ENCODE measurements at places on chromosomes 16 and 17. TPM values are rescaled to one million over a fixed set of nuclear protein-coding genes. Genes with fewer than 3 reads are reported as not detected.

Gene FBXL16
- under 0.01 TPM for total RNA-seq

Gene ITGAX
- not detected for total RNA-seq

DNA sequence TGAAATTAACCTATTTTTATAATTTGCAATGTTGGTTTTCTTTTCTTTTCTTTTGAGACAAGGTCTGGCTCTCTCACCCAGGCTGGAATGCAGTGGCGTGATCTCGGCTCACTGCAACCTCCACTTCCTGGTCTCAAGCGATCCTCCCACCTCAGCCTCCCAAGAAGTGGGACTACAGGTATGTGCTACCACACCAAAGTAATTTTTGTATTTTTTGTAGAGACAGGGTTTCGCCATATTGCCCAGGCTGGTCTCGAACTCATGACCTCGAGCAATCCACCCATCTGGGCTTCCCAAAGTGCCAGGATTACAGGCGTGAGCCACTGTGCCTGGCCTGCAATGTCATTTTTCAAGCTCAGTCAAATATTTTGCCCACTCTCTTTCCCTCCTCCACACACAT is 36.0 kb downstream of the MYH11 start:
- DNase-seq: no peak

- DNase-seq: no peak
Measured at GRCh38 chr16:81798311-81799137, 19.4 kb downstream of the PLCG2 start.

DNA sequence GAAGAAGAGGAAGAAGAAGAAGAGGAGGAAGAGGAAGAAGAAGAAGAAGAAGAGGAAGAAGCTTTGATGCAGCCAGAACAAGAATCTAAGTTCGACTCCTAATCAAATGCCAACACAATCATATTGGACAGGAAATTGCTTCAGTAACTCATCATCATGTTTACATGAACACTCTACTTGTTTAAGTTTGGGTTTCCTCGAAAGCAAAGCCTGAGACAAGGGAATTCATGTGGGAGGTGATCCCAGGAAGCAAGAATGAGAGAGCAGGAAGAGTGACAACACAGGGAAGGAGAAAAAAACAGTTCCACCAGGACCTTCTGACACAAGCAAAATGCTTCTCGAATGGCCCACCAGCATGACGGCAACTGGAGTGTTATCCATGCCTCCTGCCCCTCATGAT is 279.0 kb downstream of the PMP22 start:
- no peak for DNase-seq
